T-cell (primary cell): ENCODE measurements at places on chromosomes 12 and 14.
A peak's percentile ranks its signal among the peaks of the same experiment; 100 is the strongest.

GRCh38 chr12:51162217-51162616 lies 10.7 kb downstream of the TFCP2 start:
- DNase-seq, result no peak

- DNase-seq, result no peak
Measured at GRCh38 chr12:90515199-90516175, 439.5 kb downstream of the CCER1 start.

DNA sequence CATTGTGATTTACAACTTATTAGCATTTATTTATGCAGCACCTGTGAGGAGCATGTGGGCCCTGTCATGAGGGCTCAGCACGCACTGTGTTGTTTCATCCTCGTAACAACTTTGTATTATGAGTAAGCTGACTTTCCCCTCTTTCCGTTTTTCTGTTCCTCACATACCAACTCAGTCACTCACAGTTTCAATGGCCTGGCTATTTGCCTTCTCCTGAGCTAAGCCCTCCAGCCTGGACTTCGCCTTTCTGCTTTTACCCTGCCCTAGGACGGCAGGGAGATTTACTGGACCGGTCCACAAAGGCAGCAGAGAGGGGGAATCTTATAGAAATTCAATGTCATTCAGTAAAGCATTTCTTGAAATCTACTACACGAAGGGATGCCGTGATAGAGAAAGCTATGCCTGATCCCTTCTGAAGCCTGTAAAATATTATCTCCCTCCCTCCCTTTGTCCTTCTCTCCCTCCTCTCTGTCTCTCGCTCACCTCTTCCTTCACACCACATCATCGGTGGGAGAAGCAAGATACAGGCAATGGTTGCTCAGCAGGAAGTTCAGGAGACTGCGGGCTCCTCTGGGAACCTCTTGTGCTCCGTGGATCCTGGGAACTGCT lies 219.2 kb upstream of the TBX3 start:
- DNase-seq, result no peak

- DNase-seq, result no peak
Measured at GRCh38 chr12:99809909-99810308, 162.4 kb downstream of the GARIN6 start.

GRCh38 chr14:75279153-75279762 lies 630 bp downstream of the FOS start:
- peak; percentile 73 for DNase-seq

- DNase-seq, result no peak
Measured at GRCh38 chr12:29238822-29239291, 89.8 kb downstream of the FAR2 start.

GRCh38 chr14:33959692-33960151 lies 8.8 kb upstream of the EGLN3 start:
- no peak for DNase-seq

DNA sequence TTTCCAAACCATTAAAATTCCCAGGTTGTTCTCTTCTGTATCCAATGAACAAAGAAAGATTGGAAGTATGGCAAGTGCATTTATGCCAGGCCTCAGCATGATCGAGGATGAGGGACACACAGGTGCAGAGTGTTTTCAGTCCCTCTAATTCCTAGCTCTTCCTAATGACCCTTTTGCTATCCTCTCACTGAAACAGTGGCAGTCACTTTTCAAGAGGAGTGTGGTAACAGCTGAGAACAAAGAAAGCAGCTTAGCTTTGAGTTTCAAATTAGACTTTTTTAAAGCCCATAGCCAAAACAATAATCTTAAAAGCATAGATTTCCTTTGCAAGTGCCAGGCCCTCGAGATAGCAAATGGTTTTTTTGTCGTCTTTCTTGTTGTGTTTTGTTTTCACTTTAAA lies 110.8 kb downstream of the KCNH5 start:
- DNase-seq, result no peak

GRCh38 chr12:122870867-122871664 lies 24.9 kb downstream of the VPS37B start:
- DNase-seq, result no peak

DNA sequence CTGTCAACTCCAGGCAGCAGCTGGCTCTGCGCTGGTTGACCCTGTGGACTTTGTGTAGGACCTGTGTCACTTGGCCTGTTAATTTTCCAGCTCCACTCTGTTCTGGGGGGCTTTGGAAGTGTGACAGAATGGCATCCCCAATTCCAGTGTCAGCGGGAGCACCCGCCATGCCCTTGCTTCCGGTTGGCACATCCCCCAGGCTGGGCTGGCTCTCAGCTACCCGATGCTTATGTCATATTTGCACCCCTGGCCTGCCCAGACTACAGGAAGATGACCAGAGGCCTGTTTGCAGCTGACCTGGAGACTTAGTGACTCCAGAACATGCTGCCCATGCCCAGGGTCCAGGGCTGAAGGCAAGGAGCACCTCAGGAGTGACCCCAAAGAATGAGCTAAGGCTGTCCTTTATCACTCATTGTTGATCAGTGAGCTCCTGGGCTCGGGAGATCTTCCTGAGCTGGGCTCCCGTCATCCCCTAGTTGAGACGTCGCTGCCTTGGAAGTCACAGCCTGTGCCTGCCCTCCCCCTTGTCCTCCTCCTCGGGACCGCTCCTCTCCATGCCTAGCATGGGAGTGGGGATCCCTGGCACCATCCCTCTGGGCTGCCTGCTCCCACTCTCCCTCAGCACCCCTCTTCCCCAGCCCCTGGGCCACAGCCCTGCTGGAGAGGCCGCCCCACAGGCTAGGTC lies 163.4 kb upstream of the RTL1 start:
- no peak for DNase-seq

DNA sequence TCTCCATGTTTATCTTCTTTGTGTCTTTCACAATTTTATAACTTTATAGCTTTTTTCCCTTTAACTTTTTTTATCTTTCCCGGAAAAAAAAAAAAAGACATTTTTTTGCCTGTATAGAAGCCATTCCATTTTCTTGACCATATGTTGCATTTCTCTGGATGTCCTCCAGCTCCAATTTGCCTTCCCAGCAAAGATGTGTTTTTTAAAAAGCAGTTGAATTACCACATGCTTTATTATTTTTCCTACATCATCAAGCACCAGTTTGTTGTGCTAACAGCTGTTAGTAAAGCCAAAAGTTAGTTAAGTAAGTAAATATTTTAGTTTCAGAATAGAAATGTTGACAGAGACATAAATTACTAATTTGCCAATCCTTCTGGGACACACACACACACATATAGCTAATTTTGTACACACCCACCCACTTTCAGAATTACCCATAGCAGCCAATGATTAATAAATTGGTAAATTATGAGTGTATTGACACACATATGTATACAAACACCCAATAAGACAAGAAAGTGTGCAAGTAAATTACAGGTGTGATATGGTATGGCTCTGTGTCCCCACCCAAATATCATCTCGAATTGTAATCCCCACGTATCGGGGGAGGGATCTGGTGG lies 118.3 kb downstream of the SLC38A6 start:
- DNase-seq, result no peak
